ENCODE measurements at places on chromosomes 7 and 10.

DNA sequence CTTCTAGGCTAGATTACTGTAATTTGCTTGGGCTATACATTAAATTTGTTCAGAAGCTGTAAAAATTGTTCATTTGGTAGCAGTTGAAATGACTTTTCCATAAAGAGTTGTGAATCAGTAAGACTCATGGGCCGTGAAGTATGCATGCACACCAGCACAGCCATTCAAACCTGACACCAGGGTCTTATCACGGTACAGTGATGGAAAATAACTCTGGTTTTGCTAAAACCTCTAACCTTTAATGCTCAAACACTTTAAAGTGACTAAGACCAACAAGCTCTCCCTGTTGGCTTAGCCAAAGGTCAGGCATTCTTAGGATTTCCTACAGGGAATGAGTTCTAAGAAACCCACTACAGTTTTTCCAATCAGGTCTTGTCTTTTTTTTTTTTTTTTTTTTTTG lies 11.5 kb downstream of the ARL3 start:
- DNase-seq, result no peak

GRCh38 chr10:108392286-108392685 lies 1227.8 kb upstream of the SORCS1 start:
- DNase-seq, result no peak

GRCh38 chr7:46133751-46134150 lies 212.7 kb upstream of the IGFBP3 start:
- no peak for DNase-seq

DNA sequence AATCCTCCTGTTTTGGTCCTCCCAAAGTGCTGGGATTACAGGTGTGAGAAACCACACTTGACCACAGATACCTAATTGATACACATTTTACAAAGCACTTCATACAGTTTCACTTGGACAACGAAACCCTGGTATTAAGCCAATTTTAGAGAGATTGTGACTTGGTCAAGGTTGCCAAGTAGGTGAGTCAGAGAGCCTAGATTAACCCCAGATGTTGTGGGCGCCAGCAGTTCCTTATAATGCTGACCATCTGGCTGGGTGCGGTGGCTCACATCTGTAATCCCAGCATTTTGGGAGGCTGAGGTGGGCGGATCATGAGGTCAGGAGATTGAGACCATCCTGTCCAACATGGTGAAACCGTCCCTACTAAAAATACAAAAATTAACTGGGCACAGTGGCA lies 4.9 kb upstream of the PHKG1 start:
- no peak for DNase-seq

- no peak for DNase-seq
Observed at GRCh38 chr7:20238194-20238753, 21.1 kb upstream of the MACC1 start.

DNA sequence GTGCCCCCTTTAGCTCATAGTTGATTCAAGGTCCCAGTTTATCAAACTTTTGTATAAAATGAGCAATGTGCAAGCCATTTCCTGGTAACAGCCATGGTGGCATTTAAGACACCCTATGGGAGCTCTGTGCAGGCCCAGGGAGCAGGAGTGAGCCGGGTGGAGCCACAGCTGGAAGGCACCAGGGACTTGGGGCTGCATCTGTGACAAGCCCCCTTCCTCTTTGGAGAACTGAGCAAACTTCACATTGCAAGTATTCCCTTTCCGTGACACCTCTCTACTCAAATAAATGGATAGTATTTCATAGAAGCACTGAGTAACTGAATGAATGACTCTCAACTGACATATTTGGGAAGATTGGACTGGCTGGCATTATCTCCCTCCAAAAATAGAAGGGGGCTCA lies 558.7 kb upstream of the FOXK1 start:
- DNase-seq, result no peak

GRCh38 chr10:61024856-61025201 lies 80.8 kb upstream of the RHOBTB1 start:
- no peak for DNase-seq

DNA sequence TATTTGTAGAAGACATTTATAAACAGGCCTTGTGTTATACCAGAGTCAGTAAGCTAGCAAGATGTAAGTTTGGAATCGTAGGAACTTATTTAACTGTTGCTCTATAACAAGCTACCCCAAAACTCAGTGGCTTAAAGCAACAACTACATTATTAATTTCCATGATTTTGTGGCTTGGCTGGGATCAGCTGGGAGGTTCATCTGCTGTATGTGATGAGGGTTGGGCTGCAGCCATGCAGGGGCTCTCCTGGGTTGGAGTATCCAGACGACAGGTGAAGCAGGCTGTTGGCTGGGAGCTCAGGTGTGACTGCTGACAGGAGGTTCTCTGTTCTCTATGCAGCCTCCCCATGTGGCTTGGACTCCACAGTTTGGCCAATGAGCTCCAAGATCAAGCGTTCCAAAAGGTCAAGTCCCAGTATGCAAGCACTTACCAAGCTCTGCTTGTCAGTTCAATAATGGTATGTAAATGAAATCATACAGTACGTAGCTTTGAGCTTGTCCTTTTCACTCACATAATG lies 52.4 kb downstream of the GPR26 start:
- no peak for DNase-seq

GRCh38 chr10:76917071-76917470 lies 720.5 kb downstream of the KCNMA1 start:
- DNase-seq, result no peak

- no peak for DNase-seq
Observed at GRCh38 chr7:35975851-35976454, 175.1 kb downstream of the SEPTIN7 start.

All from T-helper 17 cell (primary cell).